ENCODE measurements at places on chromosomes 6 and 20. TPM values are rescaled to one million over a fixed set of nuclear protein-coding genes. Genes with fewer than 3 reads are reported as not detected.

GRCh38 chr6:116568111-116568510 is 3.2 kb upstream of the RWDD1 start:
- DNase-seq = no peak

DNA sequence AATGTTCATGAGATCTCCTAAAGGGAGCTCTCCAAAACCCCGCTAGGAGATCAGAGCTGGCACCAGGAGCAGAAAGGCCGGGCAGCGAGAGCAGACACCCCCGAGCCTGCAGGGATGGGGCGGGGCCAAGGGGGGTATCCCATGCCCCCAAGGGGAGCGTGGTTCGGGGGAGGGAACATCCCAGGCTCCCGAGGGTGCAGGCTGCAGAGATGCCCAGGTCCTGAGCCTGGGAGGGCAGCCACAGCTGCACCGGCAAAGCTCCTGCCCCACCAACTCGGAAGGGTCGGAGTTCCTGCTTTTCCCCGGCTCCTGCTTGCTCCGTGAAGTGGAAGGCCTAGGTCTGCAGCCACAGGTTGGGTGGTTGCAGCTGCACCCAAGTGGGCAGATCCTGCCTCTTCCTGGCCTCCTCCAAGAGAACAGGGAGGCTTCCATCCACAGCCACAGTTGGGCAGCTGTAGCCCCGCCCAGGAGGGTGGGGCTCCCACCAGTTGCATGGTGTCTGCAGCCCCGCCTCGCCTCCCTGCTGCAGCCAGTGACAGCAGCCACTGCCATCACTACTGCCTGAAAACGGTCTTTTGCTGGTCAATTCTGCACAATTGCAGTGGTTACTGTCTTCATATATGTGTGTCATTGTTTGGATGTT is 13.4 kb upstream of the GMNN start:
- DNase-seq = no peak

The CEP85L gene
- 14.7 TPM for total RNA-seq

DNA sequence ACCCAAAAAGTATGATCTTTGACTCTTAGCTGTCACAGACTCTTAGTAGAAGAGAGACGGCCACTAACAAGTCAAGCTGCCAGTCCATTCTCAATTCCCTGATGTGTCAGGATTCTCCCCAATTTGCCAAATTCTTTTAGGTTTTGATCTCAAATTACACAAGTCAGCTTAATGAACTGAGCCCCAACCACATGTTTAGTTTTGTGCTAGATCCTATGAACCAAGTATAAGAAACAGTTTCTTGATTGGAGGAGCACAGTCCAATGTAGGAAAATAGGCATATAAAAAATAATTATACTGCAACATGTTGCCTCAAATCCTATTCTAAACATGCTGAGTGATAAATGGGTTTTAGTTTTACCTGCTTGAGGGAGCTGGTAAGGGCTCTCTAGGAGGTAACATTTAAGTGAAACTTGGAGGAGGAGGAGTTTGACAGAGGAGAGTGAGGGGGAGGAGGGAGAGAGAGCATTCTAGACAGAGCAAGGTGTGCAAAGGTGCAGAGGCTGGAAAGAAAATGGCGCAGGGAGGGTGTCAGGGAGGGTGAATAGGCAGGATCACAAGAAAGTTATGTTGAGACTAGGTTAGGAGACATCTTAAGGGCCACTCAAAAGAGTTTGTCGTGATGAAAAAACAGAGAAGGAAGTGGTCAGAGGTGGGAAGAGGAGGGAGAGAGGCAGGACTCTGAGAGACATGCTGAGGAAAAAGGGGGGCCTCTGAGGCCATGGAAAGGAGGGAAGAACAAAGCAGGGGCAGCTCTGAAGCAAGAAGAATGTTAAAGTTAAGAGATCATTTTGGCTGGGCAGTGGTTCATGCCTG is 22.8 kb upstream of the FAM83C start:
- no peak for DNase-seq

The C2 gene
- 0.45 TPM for total RNA-seq

- DNase-seq = peak; percentile 8
Measured at GRCh38 chr6:97215157-97215769, 67.8 kb downstream of the MMS22L start.

- DNase-seq = no peak
Measured at GRCh38 chr6:37260040-37260439, 2.1 kb upstream of the TMEM217 start.

The ADGRB3 gene
- not detected for total RNA-seq

Data from mammary epithelial cell (primary cell).